ENCODE measurements at places on chromosomes 1 and 21.

- DNase-seq, result peak; percentile 50
These were observed 36.1 kb downstream of the SORT1 start for GRCh38 chr1:109361649-109362048.

- no peak for DNase-seq
These were observed 656.3 kb downstream of the PTPRC start for GRCh38 chr1:199295107-199295506.

DNA sequence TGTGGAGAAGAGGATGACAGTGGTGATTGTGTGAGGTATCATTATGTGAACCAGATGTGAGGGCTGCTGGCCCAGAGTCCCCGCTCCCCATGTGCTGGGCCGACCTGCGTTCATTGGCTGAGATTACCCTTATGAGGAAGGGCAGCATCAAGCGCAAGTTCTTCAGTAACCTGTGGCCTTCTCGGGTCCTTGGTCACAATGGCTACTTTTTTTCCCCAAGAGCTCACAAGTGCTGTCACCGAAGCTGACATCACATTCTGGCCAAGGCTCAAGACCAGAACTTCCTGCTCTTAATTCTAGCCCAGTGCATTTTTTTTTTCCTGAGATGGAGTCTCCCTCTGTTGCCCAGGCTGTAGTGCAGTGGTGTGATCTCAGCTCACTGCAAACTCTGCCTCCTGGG, 262.9 kb downstream of the RHOU start:
- no peak for DNase-seq

GRCh38 chr1:181392613-181393220, 90.6 kb upstream of the CACNA1E start:
- no peak for DNase-seq

- DNase-seq, result peak; percentile 47
These were observed at the start of gene ASAP3 for GRCh38 chr1:23483321-23484252. ASAP3 (minus strand) TSS chr1:23484179; CDS start chr1:23484133, 46 bp downstream.

GRCh38 chr1:167472752-167473521, 45.4 kb downstream of the CD247 start:
- DNase-seq, result no peak

GRCh38 chr1:29292344-29292743, 56.0 kb downstream of the PTPRU start:
- no peak for DNase-seq

DNA sequence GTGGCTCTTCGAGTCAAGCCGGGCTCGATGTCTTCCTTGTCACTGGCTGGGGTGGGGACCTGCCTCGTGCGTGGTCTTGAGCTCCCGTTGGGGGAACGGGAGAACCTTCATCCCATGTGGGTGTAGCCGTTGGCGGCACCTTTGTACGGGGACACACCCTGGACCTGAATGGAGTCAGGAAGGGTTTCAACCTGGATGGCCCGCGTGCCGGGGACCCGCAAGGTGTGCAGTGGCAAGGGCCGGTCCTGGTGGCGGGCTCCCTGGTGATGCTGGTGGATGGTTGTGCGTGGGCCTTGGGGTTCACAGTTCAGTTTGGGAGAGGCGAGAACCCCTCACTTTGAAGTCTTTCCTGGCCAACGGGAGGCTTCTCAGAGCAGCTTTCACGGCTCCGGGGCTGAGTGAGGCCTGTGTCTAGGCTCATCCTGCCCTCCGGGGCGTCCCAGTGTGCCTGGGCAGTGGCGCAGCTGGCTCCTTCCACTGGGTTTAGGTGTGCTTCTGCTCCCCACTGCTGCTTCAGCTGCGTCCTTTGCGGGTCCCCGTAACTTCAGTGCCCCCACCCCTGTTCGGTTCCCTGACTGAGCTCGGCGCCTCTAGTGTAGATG, 11.4 kb downstream of the SKI start:
- DNase-seq, result no peak

DNA sequence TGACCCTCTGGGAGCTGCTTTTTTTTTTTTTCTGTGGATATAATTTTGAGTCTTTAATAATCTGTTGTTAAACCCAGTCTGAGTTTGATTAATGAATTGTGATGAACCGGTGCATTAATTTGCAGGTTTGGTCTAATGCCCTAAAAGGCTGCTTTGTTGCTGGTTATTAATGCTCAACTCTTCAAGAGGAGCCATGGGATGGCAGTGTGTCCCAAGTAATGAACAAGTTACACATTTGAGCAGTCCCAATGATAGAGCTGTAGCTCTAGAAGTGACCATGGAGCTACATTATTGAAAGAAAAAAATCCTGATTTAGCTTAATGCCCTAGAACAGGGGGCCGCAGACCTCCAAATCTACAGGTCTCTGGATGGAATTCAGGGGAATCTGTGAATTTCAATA, 53.1 kb downstream of the RWDD3 start:
- DNase-seq, result no peak

DNA sequence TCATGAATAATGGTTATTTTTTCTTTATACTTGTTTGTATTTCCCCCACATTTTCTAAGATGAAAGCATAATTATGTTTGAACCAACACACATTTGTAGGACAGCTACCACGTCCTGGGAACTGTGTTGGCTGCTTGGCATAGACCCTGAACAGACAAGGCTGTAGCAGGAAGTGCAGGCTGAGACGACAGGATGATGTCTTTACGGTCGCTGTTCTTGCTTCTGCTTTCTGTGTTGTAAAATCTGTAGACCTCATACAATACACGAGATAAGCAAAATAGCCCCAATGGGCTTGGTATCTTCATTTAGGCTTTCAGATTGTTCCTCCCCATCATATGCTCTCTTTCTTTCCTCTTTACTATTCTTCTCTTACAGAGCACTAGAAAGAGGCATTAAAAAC, 23.3 kb upstream of the OTUD3 start:
- DNase-seq, result no peak

DNA sequence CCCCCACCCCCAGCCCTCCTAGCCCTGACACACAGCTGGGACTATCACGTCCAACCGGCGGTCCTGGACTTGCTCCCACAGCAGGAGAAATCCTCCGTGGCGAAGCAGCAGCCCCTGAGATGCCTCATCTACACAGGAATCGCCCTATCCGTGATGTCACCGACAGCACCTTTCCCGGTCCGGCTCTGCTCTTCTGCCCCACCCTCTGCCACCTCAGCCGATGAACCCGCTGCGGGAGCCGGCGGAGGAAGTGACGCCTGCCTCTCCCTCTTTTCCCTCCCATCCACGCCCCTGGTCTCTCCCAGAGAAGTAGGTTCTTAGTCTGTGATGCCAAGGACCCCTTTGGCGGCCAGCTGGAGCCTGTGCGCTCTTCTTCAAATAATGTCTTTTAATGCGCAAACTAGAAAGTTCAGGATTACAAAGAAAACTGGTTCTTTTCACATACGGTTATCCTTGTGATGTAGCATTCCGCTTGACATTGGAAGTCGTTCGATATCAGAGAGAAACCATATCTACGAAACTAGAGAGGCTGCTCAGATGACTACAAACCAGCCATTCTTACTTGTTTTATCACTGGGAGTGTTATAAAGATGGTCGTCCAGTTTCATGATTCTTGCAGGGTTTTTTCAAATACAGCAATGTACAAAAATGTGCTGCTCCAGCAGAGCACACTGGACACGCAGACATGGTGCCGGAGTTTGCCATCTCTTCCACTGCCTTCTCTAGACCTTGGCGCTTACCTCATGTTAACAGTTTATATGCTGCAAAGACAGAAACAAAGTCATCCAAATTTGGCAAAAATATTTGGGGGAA, 120.3 kb downstream of the PPIAL4G start:
- DNase-seq, result peak; percentile 39

GRCh38 chr1:62076286-62076685, 118.4 kb upstream of the L1TD1 start:
- peak; percentile 84 for DNase-seq

All from fibroblast of skin of back (primary cell).